ENCODE measurements at places on chromosomes 3 and 15.

DNA sequence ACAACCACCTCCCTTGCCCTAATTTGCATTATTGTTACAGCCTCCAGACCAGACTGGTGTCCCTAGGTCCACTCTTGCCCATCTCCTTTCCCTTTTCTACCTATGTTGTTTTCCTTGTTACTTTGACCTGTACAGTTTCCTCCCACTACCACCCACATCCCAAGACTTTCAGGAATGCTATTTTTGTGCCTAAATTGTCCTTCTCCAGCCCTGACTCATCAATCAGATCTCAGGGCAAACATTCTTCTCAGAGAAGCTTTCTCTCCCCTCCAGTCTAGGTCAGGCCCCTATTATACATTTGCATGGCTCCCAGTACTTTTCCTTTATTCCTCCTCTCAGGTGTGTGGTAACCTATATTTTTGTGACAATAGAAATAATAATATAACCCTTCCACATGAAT, 241.5 kb downstream of the IGSF11 start:
- no peak for DNase-seq
- no peaks in the 10 kb centered on the region for H3K27me3 ChIP-seq
- H3K4me3 ChIP-seq = no peak overlapping the region
- H3K4me1 ChIP-seq = no peaks in the 10 kb centered on the region
- no peak overlapping the region for H3K27ac ChIP-seq

DNA sequence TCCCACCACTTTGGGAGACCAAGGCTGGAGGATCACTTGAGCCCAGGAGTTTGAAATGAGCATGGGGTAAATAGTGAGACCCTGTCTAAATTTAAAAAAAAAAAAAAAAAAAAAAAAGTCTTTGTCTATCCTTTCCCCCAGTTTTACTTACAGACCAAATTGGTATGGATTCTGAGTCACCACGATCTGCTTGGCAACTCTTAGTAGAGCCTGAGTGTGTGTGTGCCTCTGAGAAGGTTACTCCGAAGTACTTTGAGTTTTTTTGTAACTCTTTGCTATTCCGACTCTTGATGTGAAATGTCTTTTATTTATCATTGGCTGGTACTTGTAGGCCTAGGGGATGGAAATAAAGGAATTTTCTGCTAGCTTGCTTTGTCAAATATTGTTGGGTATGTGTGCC, 63.3 kb downstream of the RBM6 start:
- peaks cover 51% of the 10 kb centered on the region for H3K36me3 ChIP-seq
- no peaks in the 10 kb centered on the region for H3K27me3 ChIP-seq
- H3K27ac ChIP-seq = no peak overlapping the region
- no peak overlapping the region for H3K4me3 ChIP-seq

- no peak for DNase-seq
- no peaks in the 10 kb centered on the region for H3K27me3 ChIP-seq
- no peak overlapping the region for H3K4me3 ChIP-seq
- no peak overlapping the region for H3K27ac ChIP-seq
- no peaks in the 10 kb centered on the region for H3K36me3 ChIP-seq
These were observed 92.6 kb downstream of the CHDH start for GRCh38 chr3:53753518-53754183.

DNA sequence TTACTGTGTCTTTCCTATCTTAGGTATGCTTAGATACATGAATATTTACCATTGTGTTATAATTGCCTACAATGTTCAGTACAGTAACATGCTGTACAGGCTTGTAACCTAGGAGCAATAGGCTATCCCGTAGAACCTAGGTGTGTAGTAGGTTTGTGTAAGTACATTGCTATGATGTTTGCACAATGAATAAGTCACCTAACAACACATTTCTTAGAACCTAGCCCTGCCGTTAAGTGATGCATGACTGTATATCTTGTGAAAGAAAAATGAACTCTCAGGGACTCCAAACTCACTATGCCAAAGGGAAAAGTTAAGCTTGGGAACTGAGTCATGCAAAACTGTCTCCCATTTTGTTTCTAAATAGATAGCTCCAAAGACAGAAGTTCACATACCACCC, 91.5 kb upstream of the ACP3 start:
- H3K27ac ChIP-seq = no peak overlapping the region
- H3K4me3 ChIP-seq = no peak overlapping the region
- H3K4me1 ChIP-seq = peaks cover 12% of the 10 kb centered on the region
- H3K36me3 ChIP-seq = peaks cover 4% of the 10 kb centered on the region
- DNase-seq = no peak
- H3K27me3 ChIP-seq = no peaks in the 10 kb centered on the region

DNA sequence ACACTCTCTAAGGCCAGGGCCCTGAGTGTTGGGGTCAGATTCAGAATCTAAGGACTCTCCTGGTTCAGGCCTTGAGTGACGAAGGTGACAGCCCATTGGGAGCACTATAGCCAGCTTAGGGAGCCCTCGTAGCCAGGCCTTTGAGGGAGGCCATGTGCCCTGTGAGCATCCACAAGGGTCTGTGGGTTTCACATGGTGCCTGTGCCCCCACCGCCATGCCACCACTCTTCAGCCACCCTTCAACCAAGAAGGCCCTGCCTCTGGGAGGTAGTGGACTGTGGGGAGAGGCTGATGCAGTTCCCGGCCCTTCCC, 37.5 kb downstream of the TSPAN3 start:
- no peaks in the 10 kb centered on the region for H3K4me1 ChIP-seq
- no peak overlapping the region for H3K27ac ChIP-seq
- H3K27me3 ChIP-seq = no peaks in the 10 kb centered on the region
- H3K36me3 ChIP-seq = peaks cover 12% of the 10 kb centered on the region
- no peak for DNase-seq

- H3K27ac ChIP-seq = no peak overlapping the region
- peak; percentile 43 for DNase-seq
- H3K4me1 ChIP-seq = peaks cover 3% of the 10 kb centered on the region
- no peaks in the 10 kb centered on the region for H3K27me3 ChIP-seq
- H3K36me3 ChIP-seq = peaks cover 49% of the 10 kb centered on the region
These were observed 907 bp downstream of the TATDN2 start for GRCh38 chr3:10248984-10249748.

GRCh38 chr15:50110285-50110684, 8.7 kb downstream of the ATP8B4 start:
- no peak for DNase-seq
- H3K4me1 ChIP-seq = no peaks in the 10 kb centered on the region
- H3K27me3 ChIP-seq = no peaks in the 10 kb centered on the region
- H3K27ac ChIP-seq = no peak overlapping the region
- H3K4me3 ChIP-seq = no peak overlapping the region

DNA sequence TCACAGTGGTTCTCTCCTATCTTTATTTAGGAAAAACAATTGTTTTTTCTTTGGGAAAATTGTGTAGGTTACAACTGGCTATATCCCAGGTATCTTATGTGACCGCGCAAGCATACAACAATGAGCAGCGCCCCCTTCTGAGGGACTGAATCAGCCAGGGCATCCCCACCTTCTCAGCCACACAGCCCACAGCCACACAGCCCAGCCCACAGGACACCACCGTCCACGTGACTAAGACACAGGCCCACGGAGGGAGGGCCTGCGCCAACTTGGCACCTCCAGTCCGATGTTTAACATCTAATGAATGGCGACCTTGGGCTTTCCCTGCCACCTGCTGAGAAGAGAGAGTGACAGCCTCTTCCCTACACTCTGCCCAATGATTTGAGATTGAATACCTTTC, 68.1 kb downstream of the ATP10A start:
- peak; percentile 26 for DNase-seq
- peaks cover 3% of the 10 kb centered on the region for H3K4me1 ChIP-seq
- H3K27me3 ChIP-seq = no peaks in the 10 kb centered on the region

- no peak for DNase-seq
- H3K4me3 ChIP-seq = peak overlapping the region; percentile 57
- H3K36me3 ChIP-seq = no peaks in the 10 kb centered on the region
These were observed 7.8 kb upstream of the DAG1 start for GRCh38 chr3:49462222-49462621.

GRCh38 chr15:52558196-52558595, 10.6 kb downstream of the ARPP19 start:
- no peaks in the 10 kb centered on the region for H3K27me3 ChIP-seq
- no peak overlapping the region for H3K27ac ChIP-seq

DNA sequence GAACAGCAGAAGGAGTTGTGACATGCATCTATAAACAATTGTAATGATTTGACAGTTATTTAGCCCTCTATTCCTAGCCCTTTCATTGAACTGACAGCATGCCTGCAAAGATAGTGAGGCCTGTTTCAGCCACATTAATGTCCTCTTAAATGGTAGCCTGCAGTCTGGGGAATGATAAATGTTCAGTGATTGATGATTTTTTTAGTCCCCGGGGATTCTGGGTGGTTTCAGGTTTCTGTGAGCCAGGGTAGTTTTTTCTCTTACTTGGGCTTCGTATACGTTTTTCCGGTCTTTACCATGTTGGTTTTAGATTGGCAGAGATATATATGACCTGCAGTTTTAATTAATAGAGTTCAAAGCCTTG, 172.0 kb downstream of the TCF12 start:
- peaks cover 4% of the 10 kb centered on the region for H3K4me1 ChIP-seq
- H3K27ac ChIP-seq = no peak overlapping the region
- no peak overlapping the region for H3K4me3 ChIP-seq
- no peaks in the 10 kb centered on the region for H3K36me3 ChIP-seq
- DNase-seq = no peak

DNA sequence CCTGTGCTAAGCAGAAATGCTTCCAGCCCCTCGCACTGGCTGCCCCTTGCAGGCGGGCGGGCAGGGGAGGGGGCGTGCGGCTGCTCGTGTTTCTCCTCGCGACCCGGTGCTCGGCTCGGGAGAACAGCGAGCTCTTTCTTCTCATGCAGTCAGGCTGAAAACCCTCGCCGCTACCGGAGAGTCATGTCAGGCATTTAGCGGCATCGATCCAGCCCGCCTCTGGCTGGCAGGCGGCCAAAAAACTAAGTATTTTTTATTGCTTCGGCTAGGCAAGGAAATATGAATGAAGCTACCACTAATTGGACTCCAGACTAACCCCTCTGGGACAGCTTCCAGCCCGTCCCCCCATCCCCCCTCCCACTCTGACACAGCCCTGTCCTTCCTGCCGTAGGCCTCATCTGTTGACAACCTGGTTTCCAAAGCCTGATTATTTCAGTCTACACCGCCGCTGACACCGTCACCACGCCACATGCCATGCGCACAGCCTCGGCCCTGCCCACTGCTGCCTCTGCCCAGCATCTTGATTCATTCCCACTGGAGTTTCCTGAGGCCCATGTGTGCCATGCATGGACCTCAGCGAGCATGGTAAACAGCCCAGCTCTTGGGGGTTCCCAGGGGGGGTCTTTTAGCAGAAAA, 35.3 kb downstream of the TLE3 start:
- no peak overlapping the region for H3K4me3 ChIP-seq
- no peak for DNase-seq
- no peak overlapping the region for H3K27ac ChIP-seq

DNA sequence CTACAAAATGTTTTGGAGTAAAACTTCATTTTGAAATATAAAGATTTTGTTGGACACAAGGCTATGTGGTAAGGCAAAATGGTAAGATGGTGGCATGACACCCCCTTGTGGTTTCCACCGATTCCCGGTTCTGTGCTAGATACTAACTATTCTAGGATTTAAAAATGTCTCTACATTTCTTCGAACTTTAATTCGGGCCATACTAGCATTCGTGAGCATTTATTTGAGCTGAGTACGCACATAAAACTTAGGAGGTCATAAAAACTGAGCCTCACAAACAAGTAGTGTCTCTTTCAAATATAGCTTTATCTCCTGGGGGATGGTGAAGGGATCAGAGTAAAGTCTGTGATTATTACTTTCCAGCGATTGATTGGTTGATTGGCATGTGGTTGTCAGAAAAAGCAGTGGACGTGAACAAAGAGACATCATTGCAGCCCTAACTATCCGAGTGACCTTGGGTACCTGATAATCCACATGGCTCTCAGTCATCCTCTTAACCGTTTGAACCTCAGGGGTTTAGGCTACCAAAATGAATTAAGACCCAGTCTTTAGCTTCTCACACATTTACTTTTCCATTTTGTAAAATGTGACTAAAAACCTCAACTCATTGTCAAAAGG, 1.1 kb upstream of the ZNF639 start:
- peaks cover 2% of the 10 kb centered on the region for H3K36me3 ChIP-seq
- H3K4me3 ChIP-seq = peak overlapping the region; percentile 70
- H3K27me3 ChIP-seq = no peaks in the 10 kb centered on the region
- no peaks in the 10 kb centered on the region for H3K4me1 ChIP-seq
- H3K27ac ChIP-seq = no peak overlapping the region
- DNase-seq = no peak

DNA sequence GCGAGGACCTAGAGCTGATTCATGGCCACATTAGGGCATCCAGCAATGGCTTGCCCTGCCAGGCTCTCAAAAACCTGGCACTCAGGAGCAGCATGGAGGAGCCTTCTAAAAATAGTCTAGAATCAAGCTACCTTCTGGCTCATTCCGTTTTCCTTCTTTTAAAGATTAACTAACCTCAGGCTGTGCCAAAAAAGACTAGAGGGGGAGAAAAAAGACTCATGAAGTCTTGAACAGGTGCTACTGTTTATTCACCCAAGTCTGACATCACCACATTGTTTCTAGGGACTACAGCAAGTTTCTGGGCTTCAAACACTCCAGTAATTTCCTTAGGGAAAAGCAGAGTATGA, 125.8 kb downstream of the TNIK start:
- H3K27me3 ChIP-seq = no peaks in the 10 kb centered on the region
- peaks cover 8% of the 10 kb centered on the region for H3K4me1 ChIP-seq
- no peak for DNase-seq
- H3K27ac ChIP-seq = no peak overlapping the region
- no peaks in the 10 kb centered on the region for H3K36me3 ChIP-seq

GRCh38 chr3:57086201-57086600, 25.7 kb downstream of the SPATA12 start:
- no peak overlapping the region for H3K4me3 ChIP-seq
- H3K4me1 ChIP-seq = no peaks in the 10 kb centered on the region
- no peak overlapping the region for H3K27ac ChIP-seq
- no peaks in the 10 kb centered on the region for H3K27me3 ChIP-seq
- DNase-seq = no peak

DNA sequence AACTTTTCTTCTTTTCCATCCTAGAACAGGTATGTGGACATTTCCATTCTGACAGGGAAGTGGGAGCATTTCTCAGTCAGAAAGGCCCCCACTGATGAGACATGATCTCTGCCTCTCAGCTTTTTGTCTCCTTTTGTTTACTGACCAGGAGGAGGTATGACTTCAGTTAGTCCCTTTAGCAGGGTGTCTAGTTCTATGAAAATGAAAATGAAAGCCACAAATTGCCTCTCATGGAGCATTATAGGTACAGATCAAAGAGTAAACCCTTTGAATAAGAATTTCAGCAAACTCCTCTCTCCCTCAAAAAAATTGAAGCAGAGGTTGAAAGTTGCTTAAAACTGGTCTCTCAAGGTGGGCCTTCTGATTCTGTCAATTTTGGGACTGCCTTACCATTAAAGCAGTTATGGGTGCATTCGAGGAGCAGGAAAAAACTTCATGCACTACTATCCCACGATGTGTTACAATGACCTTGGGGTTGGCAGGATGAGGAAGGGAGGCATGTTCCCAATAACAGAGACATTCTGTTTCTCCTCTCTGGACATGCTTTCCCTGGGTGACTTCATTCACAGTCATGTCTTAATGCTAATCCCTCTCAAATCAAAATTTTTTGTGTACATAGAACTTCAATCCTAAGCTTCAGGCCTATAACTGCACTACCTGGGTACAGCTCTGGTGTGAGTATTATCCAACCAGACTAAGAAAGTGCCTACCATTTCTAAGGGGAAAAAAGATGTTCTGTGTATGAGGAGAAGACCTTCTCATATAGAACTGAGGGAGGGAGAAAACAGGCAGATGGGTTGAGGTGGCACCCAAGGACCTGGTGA, 50.6 kb upstream of the TBC1D23 start:
- no peaks in the 10 kb centered on the region for H3K27me3 ChIP-seq
- DNase-seq = no peak
- H3K27ac ChIP-seq = peak overlapping the region; percentile 66
- H3K36me3 ChIP-seq = no peaks in the 10 kb centered on the region

Measured in H9 (cell line).